ENCODE measurements at places on chromosomes 16 and 17. TPM values are rescaled to one million over a fixed set of nuclear protein-coding genes. Genes with fewer than 3 reads are reported as not detected.

- DNase-seq: peak; percentile 96
Measured at GRCh38 chr17:82037092-82037888, at the start of gene DCXR. Gene DCXR, minus strand, starts transcription at chr17:82037697. Its CDS starts 15 bp downstream, at chr17:82037682.

GRCh38 chr16:85234310-85235204 is 122.3 kb upstream of the CIBAR2 start:
- DNase-seq: no peak

- peak; percentile 77 for DNase-seq
Measured at GRCh38 chr17:8225813-8226535, 15.6 kb upstream of the AURKB start.

- no peak for DNase-seq
Measured at GRCh38 chr16:85162478-85163277, 50.4 kb upstream of the CIBAR2 start.

DNA sequence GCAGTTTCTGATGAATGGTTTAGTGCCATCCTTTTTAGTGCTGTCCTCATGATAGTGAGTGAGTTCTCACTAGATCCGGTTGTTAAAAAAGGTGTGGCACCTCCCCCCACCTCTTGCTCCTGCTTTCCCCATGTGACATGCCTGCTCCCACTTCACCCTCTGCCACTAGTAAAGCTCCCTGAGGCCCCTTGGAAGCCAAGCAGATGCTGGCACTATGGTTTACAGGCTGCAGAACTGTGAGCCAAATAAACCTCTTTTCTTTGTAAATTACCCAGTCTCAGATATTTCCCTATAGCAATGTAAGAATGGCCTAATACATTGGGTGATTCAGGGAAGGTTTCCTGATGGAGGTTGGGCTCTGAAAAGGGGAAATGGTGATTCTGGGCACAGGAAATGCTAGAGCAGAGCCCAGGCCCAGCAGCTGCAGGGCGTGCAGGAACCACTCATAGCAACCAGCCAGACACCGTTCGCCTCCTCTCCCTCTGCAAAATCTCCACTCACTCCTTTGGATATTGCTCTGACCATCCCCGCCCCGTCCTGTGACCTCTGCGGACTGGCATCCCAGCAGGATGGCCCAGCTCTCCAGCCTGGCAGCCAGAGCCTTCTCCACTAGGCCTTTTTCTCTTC is 2.6 kb upstream of the ADORA2B start:
- DNase-seq: no peak

GRCh38 chr17:57350266-57350665 is 93.9 kb downstream of the MSI2 start:
- DNase-seq: no peak

The LPO gene
- total RNA-seq: not detected

The KRTAP9-4 gene
- not detected for total RNA-seq

All from CD8-positive, alpha-beta memory T cell (primary cell).